ENCODE measurements at places on chromosomes 5 and 9. TPM values are rescaled to one million over a fixed set of nuclear protein-coding genes. Genes with fewer than 3 reads are reported as not detected.

DNA sequence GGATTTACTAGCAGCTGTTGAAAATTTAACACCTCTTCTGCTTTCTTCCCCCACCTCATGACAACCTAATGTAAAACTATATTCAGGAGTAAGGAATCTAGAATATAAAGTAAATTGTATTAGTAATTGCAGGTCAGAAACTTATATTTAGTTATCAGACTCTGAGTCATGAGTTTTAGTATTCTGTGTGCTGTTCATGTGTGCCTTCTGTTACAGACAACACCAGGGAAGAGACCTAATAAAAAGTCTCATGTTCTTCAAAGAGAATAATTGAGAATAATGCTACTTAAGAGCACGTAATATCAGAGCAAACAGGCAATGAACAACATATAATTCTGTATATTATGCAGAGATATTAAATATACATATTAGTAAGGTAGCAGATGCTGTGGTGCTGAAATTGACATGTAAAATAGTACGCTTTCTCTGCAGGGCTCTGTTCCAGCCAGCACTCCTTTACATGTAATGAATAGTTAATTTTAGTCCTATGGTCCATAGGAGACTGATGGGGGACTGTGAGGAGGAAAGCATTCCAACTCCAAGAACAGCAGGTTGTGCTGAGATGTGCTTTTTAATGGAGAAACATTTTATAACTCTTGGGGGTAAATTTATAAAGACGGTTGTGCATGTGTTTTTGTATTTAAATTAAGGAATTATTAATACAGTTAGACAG lies 106.4 kb downstream of the ZSWIM6 start:
- peaks cover 10% of the 10 kb centered on the region for H3K36me3 ChIP-seq
- DNase-seq: no peak
- H3K4me1 ChIP-seq: no peaks in the 10 kb centered on the region
- H3K27ac ChIP-seq: no peak overlapping the region
- no peaks in the 10 kb centered on the region for H3K27me3 ChIP-seq

DNA sequence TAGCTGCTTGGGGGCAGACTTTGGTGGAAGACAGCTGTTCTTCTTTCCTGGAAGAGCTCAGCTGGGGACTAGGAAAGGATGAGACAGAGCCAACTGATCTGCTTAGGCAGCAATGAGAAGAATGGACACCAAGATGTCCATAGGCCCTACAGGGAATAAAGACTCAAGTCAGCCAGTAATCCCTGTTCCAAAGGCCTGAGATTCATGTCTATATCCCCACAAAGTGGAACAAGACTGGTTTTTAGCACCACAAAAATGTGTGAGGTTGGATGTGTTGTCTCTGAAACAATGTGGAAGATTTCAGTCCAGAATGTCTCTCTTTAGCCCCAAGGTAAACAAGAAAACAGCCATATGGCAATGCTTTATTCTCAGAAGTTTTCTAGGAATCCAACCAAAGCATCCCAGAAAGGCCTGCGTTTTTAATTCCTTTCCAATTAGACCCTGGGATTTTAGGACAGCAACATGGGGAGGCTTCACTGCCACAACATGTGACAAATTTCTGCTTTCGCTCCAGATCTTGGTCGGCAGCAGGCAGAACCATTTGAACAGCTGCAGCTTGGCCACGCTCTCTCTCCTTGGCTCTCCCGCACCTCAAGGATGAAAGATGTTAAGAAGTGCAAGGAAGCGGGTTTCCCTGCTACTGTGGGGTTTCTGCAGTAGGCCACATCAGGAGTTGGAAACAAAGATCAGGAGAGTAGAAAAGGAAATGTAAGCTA lies 245.1 kb downstream of the FSTL4 start:
- H3K36me3 ChIP-seq: no peaks in the 10 kb centered on the region
- H3K4me3 ChIP-seq: no peak overlapping the region
- peaks cover 46% of the 10 kb centered on the region for H3K4me1 ChIP-seq
- H3K27me3 ChIP-seq: no peaks in the 10 kb centered on the region
- H3K27ac ChIP-seq: no peak overlapping the region
- DNase-seq: no peak

DNA sequence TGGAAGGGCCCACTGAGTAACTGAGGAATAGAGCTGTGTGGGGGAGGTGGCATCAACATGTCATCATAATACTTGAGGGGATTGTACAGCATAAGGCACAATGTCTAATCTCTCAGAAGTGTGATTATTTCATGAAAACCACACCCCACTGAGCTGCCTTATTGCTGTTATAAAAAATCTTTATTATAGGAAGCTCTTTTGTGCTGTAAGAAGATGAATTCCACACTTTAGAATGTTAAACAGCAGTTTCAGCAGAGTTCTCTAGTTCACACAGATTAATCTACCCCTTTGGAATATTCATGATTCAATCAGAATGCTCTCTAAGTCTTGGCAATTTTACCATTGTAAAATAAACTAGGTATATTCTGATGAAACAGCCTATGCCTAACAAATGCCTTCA lies 1389.6 kb downstream of the PTPRD start:
- no peak overlapping the region for H3K4me3 ChIP-seq
- H3K4me1 ChIP-seq: no peaks in the 10 kb centered on the region
- no peaks in the 10 kb centered on the region for H3K27me3 ChIP-seq
- no peak for DNase-seq

DNA sequence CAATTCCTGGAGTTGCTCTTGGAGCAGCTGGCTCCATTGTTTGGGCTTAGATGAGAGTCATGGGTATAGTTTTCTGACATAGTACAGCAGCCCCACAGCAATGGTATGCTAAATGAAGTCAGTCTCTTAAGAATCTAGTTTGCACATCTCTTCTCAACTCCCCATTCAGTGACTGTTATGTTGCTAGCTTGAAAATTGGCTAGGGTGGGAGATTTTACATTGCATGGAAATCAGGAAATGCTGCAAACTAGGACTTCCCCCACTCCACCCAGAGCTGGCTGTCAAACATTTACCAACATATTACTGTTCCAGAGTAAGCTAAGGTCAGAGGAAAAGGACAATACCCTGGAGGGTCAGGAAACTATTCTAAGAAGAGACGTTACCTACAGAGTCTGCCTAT lies 17.6 kb upstream of the FCHO2 start:
- no peaks in the 10 kb centered on the region for H3K27me3 ChIP-seq
- H3K4me3 ChIP-seq: no peak overlapping the region
- no peaks in the 10 kb centered on the region for H3K36me3 ChIP-seq
- no peak overlapping the region for H3K27ac ChIP-seq
- DNase-seq: no peak
- no peaks in the 10 kb centered on the region for H3K4me1 ChIP-seq

DNA sequence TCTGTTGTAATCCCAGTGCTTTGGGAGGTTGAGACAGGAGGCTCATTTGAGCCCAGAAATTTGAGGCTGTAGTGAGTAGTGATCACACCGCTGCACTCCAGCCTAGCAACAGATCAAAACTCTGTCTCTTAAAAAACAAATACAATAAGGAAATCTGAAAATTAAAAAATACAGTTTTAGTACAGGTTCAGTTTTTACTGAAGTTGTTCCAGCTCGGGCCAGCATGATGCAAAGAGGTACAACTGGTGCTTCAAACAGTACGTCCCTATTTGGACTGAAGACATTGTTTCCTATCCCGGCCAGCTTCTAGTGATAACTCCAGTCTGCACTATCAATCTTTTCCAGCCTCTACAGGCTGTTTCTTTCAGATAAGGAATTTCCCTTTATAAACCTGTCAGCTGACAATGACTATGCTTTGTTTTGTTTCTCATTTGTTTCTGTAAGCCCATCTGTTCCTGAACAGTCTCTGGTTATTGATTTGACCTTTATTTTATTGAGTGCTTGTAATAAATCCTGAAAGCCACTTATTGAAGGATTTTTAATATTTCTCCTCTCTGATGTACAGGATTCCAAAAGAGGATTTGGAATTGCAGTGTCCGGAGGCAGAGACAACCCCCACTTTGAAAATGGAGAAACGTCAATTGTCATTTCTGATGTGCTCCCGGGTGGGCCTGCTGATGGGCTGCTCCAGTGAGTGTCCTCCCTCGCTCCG lies 41.9 kb downstream of the TJP2 start:
- H3K27me3 ChIP-seq: no peaks in the 10 kb centered on the region
- no peak for DNase-seq

DNA sequence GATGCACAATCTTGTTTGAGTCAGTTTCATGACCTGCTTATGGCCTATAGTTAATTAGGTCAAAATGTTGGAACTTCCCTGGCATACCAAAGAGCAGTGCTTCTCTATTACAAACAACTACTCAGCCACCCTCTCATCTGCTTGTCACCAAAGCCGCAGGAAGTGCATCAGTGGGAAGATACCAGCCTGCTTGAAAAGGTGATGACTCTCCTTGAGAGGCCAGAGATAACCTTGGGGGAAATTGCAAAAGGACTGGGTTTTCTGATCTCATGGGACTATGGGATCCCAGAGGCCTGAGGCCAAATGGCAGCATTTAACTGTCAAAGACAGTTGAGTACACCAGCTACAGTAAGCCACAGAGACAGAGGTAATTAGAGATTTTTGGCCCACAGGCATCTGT lies 69.9 kb downstream of the C9orf57 start:
- no peak for DNase-seq
- no peaks in the 10 kb centered on the region for H3K27me3 ChIP-seq
- no peak overlapping the region for H3K4me3 ChIP-seq
- H3K36me3 ChIP-seq: no peaks in the 10 kb centered on the region
- peaks cover under 1% of the 10 kb centered on the region for H3K4me1 ChIP-seq

DNA sequence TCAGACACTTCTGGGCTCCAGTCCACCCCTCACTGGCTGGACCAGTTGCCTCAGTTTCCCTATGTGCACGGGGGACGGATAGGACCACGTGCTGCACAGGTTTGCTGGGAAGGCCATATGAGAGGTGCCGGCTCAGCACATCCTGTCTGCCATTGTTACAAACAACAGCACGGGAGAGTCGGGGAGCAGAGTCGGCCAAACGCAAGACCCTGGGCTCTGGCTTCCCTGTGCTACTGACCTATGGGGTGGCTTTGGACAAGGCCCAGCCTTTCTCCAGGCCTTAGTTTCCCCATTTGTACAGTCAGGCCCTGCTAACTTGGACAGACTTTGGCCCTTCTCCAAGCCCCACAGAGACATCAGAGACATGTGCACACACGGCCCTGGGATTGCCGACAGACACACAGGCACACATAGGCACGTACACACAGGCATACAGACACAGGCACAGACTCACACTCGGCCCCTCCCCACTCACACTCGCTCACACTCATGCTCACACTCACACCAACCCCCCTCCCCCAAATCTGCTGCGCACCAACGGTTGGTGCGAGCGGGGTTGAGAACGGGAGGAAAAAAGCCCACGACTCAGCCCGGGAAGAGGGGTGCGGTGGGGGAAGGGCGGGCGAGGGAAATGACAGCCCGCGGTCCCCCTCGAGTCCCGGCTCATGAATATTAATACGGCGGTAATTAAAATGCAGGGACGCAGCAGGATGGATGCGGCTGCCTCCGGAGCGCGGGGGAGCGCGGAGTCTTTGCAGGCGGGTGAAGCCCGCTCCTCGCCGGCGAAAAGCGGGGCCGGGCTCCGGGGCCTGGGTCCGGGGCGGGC lies 133.0 kb downstream of the C9orf50 start:
- DNase-seq: peak; percentile 65
- peaks cover 45% of the 10 kb centered on the region for H3K4me1 ChIP-seq
- no peaks in the 10 kb centered on the region for H3K36me3 ChIP-seq
- peak overlapping the region; percentile 40 for H3K4me3 ChIP-seq

- peaks cover 18% of the 10 kb centered on the region for H3K4me1 ChIP-seq
- no peaks in the 10 kb centered on the region for H3K27me3 ChIP-seq
- DNase-seq: no peak
- H3K4me3 ChIP-seq: no peak overlapping the region
Measured at GRCh38 chr5:3518051-3518450, 77.6 kb upstream of the IRX1 start.

DNA sequence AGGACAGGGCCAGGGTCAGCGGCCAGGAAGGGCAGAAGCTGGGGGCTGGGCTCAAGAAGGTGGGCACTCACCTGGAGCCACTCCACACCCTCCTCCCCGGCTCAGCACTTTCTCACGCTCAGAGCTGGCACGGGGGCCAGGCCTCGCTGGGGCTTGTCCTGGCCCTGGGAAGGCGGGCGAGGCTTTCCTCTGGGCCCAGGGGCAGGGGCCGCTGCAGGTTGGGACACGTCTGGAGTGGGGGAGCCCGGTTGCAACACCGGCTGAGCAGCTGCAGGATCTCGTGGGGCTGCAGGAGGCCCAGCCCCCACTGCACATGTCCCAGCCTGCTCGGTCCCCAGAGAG lies 38.9 kb upstream of the EGFL7 start:
- no peak overlapping the region for H3K4me3 ChIP-seq
- no peaks in the 10 kb centered on the region for H3K27me3 ChIP-seq
- peaks cover 20% of the 10 kb centered on the region for H3K4me1 ChIP-seq
- H3K27ac ChIP-seq: no peak overlapping the region
- no peaks in the 10 kb centered on the region for H3K36me3 ChIP-seq

GRCh38 chr5:135262364-135262763 lies 136.7 kb downstream of the MACROH2A1 start:
- H3K36me3 ChIP-seq: no peaks in the 10 kb centered on the region
- H3K27me3 ChIP-seq: no peaks in the 10 kb centered on the region
- no peaks in the 10 kb centered on the region for H3K4me1 ChIP-seq
- H3K27ac ChIP-seq: no peak overlapping the region
- no peak for DNase-seq

DNA sequence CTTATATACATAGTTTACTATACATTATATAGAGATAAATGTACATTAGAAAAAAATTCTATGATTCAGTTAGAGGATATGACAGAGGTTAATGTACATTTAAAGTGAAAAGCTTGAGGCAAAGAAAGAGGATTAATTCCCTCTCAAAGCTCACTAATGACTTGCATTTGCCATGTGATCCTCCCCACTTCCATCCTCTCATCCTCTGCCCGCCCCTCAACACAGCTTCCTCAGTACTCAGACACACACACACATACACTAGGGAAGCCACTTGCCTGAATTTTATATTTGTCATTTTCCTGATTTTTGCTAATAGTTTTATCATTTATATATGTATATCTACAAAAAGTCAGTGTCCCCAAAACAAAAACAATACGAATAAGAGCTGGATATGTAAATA lies 764.5 kb downstream of the EFNA5 start:
- no peak overlapping the region for H3K4me3 ChIP-seq
- no peaks in the 10 kb centered on the region for H3K27me3 ChIP-seq
- H3K36me3 ChIP-seq: no peaks in the 10 kb centered on the region
- DNase-seq: peak; percentile 39
- H3K27ac ChIP-seq: peak overlapping the region; percentile 27
- peaks cover 27% of the 10 kb centered on the region for H3K4me1 ChIP-seq

GRCh38 chr9:132877824-132878694 lies at the start of gene AK8:
AK8 (minus strand) TSS chr9:132878284; CDS start chr9:132878255, 29 bp downstream.
- DNase-seq: peak; percentile 94
- H3K4me1 ChIP-seq: no peaks in the 10 kb centered on the region
- H3K27ac ChIP-seq: no peak within 1 kb of the TSS
- H3K36me3 ChIP-seq: no peaks in the 10 kb centered on the region
- peaks cover 30% of the 10 kb centered on the region for H3K27me3 ChIP-seq

GRCh38 chr5:20610681-20611080 lies 622.7 kb upstream of the CDH18 start:
- no peak overlapping the region for H3K4me3 ChIP-seq
- no peak for DNase-seq
- no peak overlapping the region for H3K27ac ChIP-seq
- H3K4me1 ChIP-seq: peaks cover 17% of the 10 kb centered on the region
- no peaks in the 10 kb centered on the region for H3K27me3 ChIP-seq

Gene CLIC3
- total RNA-seq: not detected

Gene GFRA3
- not detected for total RNA-seq

Gene FOXD1
- 0.12 TPM for total RNA-seq

Gene FBLL1
- 0.34 TPM for total RNA-seq

Gene NRARP
- total RNA-seq: 20.7 TPM

Gene PPP3R2
- not detected for total RNA-seq

Gene FAM78A
- total RNA-seq: 0.32 TPM

Gene FCN2
- not detected for total RNA-seq

Gene PGM5
- total RNA-seq: 2.0 TPM

Gene CEL
- total RNA-seq: 2.2 TPM

Gene PCDHGA11
- 13.3 TPM for total RNA-seq

Gene UGT3A1
- 5.6 TPM for total RNA-seq

Gene IL13
- total RNA-seq: not detected

All from neural progenitor cell (in vitro differentiated cells).